Airway epithelial cell (primary cell): ENCODE measurements at places on chromosomes 5 and 9. TPM values are rescaled to one million over a fixed set of nuclear protein-coding genes. Genes with fewer than 3 reads are reported as not detected.

ATP10B gene
- total RNA-seq, result 3.1 and 3.9 TPM in 2 replicates

IER5L gene
- 39.1 and 52.2 TPM in 2 replicates for total RNA-seq

PCDHGB3 gene
- total RNA-seq, result 0.35 and 0.46 TPM in 2 replicates

ZNF883 gene
- 3.5 and 5.9 TPM in 2 replicates for total RNA-seq

RNF183 gene
- 0.21 TPM in 1 of 2 replicates, not detected in the other for total RNA-seq

FGD3 gene
- 1.5 and 2.2 TPM in 2 replicates for total RNA-seq

PAM gene
- total RNA-seq, result 95.4 and 114 TPM in 2 replicates

BTNL3 gene
- total RNA-seq, result not detected in 2 replicates

SPINK5 gene
- 62.8 and 78.0 TPM in 2 replicates for total RNA-seq
